Activated T-helper 17 cell treated with anti-CD3 and anti-CD28 coated beads, Interleukin-2, amount 50 U/mL, for 72 hours (primary cell): ENCODE measurements at places on chromosomes 13 and 19. TPM values are rescaled to one million over a fixed set of nuclear protein-coding genes. Genes with fewer than 3 reads are reported as not detected.

The CCL25 gene
- not detected for total RNA-seq

The GMIP gene
- 79.9 TPM for total RNA-seq

The ZNF835 gene
- 2.5 TPM for total RNA-seq

The FAM216B gene
- total RNA-seq, result not detected

The NUP58 gene
- total RNA-seq, result 124 TPM

The RFPL4AL1 gene
- not detected for total RNA-seq

The TLE2 gene
- total RNA-seq, result 3.5 TPM

The KLK11 gene
- total RNA-seq, result not detected

The RASIP1 gene
- total RNA-seq, result 0.67 TPM

The URI1 gene
- total RNA-seq, result 72.8 TPM

The FOXA3 gene
- total RNA-seq, result 1.9 TPM

The SLC6A16 gene
- total RNA-seq, result 1.1 TPM

The RASGRP4 gene
- 21.8 TPM for total RNA-seq

The LILRA1 gene
- not detected for total RNA-seq

The CDX2 gene
- total RNA-seq, result not detected

The C1QTNF9 gene
- total RNA-seq, result not detected

The ZNF677 gene
- 7.3 TPM for total RNA-seq

The SUCLA2 gene
- 30.5 TPM for total RNA-seq

The PRDX2 gene
- total RNA-seq, result 307 TPM
